Lower leg skin (tissue), 4 donors: ENCODE measurements at places on chromosomes 4 and X.
A peak's percentile ranks its signal among the peaks of the same experiment; 100 is the strongest.

- peak; percentile 74 for DNase-seq
Measured at GRCh38 chr4:152500800-152501434, 35.0 kb downstream of the FBXW7 start.

GRCh38 chrX:68897118-68897945, 68.5 kb downstream of the EFNB1 start:
- DNase-seq: no peak

GRCh38 chrX:47539860-47540259, 21.1 kb upstream of the ARAF start:
- no peak for DNase-seq

DNA sequence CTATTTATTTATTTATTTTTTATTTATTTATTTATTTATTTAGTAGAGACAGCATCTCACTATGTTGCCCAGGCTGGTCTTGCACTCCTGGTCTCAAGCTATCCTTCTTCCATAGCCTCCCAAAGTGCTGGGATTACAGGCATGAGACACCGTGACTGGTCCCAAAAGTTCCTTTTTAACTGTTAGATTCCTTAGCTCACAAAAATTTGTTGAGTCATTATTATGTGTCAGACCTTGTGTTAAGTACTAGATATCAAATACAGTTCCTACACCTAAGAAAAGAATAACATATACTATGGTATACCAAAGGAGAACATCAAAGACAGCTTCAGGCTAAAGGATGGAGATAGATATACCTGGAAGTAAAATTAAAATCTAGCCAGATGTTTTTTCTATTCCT, 11.6 kb downstream of the FGA start:
- no peak for DNase-seq

- no peak for DNase-seq
Measured at GRCh38 chr4:83172371-83172770, 57.8 kb upstream of the PLAC8 start.

GRCh38 chr4:123496421-123496820, 99.8 kb downstream of the SPRY1 start:
- DNase-seq: no peak

- no peak for DNase-seq
Measured at GRCh38 chr4:17347445-17347844, 164.4 kb downstream of the QDPR start.

DNA sequence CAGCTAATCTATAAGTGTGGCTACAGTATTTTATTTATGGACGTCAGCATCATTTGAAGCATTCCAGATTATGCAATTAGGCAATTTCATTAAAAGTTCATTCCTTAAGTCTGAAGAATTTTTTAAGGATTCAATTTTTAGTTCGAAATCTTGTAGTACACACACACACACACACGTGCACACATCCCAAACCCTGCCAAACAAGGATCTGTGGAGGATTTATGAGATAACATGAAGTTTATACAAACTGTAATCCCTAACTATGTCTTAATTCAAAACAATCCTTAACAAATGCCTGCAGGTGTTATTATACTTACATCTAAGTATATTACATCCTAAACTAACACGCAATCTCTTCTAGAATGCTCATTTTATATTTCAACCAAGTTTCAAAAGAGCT, 105.8 kb downstream of the ELOVL6 start:
- no peak for DNase-seq

DNA sequence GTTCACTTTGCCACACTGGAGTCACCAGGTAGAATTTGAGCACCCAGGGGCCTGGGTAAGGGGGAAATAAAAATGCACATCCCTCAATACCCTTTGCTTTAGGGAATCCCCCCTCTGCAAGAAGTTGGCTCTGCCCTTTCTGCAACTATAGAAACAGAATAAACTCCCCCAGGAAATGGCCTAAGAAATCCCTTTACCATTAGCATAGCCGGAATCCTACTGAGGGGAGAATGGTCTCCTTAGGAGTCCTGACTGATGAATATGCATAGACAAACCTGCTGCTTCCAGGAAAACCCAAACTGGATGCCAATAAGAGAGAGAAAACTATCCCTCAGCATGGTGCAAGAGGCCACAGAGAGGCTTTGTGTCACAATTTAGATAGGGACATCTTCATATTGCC, 11.0 kb downstream of the EFHC2 start:
- no peak for DNase-seq

DNA sequence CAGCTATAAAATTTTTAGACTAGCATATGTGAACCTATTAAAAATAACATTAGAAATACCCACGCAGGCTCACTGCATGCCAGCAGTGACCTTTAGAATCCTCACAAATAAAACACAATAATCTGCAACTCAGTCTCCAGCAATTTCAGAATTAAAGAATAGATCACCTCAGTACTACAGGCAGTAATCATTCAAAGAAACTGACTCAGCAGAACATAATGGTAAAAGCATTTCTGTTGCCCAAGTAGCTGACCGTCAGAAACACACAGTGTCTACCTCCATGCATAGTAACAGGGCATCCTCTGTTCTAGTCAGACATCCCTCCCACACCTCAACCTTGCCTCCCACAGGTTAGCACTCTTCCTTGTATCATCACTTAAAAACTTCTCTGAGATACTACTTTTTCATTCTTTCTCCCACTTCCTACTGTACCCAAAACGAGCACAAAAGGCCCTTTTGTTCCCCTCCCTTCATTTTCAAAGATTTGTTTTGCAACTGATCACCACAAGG, 65.7 kb upstream of the BEND2 start:
- DNase-seq: no peak

DNA sequence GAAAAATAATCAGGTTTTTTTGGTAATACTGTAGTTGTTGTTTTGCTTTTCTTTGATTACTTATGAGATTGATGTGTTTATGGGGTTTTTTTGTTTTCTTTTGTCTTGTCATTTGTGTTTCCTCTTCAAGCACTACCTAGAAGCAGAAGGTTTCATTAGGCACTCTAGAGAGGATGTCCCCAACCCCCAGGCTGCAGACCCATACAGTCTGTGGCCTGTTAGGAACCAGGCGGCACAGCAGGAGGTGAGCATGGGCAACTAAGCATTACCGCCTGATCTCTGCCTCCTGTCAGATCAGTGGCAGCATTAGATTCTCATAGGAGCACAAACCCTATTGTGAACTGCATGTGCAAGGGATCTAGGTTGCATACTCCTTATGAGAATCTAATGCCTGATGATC, 22.9 kb upstream of the NOCT start:
- no peak for DNase-seq

- DNase-seq: no peak
Measured at GRCh38 chr4:170008371-170008770, 17.8 kb downstream of the MFAP3L start.

GRCh38 chrX:143615851-143616250, 20.1 kb downstream of the SLITRK4 start:
- DNase-seq: no peak

DNA sequence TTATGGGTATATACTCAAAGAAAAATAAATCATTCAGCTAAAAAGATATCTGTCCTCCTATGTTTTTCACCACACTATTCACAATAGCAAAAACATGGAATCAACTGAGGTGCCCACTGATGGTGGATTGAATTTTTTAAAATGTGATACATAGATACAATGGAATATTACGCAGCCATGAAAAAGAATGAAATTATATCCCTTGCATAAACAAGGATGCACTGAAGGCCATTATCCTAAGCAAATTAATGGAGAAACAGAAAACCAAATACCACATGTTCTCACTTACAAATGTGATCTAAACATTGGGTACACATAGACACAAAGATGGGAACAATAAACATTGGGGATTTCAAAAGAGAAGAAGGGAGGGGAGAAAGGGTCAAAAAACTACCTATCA, 964.2 kb upstream of the IGFBP7 start:
- DNase-seq: no peak

GRCh38 chr4:11133868-11134267, 294.8 kb downstream of the HS3ST1 start:
- DNase-seq: no peak

DNA sequence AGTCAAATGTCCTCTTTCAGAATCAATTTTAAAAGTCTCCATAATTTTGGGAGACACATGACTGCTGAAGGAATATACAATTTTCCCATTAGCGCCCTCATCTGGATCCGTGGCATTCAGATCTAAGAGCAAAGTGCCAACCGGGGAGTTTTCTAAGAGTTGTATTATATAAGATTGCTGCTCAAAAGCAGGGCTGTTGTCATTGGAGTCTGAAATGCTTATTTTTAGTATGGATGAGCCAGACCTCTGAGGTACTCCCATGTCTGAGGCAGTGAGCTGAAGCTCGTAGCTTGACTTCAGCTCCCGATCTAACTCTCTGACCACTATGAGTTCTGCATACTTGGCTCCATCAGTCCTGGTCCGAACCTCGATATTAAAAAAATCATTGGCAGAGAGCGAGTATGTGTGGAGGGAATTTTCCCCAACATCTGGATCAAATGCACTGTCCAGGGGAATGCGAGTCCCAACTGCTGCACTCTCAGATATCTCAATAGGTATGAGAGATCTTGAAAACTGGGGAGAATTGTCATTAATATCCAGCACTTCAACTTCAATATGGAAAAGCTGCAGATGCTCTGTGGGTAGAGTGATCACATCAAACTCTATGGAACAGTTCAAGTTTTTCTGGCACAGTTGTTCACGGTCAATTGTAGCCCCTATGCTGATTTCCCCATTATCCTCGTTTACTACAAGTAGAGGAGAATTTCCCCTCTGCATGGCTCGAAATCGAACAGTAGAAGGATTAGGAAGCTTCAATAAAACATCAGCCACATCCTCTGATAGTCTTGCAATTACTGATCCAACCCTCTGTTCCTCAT, 917 bp downstream of the PCDH18 start:
- DNase-seq: no peak

- no peak for DNase-seq
Measured at GRCh38 chrX:149641835-149642234, 10.2 kb upstream of the TMEM185A start.

DNA sequence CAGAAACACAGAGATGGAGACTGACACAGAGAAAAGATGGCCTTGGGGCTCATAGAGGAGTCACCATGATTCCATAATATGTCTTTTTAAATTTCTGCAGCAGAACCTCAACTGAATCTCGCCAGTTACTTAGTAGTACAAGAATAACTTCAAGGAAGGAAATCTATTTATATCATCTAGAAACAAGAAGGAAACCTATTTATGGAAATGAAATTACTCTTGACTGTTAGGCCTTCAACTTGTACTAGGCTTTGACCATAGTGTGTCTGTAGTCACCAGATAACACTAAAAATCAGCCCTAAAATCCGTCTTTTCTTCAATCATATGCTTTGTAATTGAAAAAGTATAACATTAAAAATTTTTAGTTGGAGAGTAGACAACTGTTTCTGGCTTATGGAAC, 740.4 kb downstream of the TRIML1 start:
- DNase-seq: no peak

GRCh38 chr4:169922632-169923276, 103.4 kb downstream of the MFAP3L start:
- no peak for DNase-seq

DNA sequence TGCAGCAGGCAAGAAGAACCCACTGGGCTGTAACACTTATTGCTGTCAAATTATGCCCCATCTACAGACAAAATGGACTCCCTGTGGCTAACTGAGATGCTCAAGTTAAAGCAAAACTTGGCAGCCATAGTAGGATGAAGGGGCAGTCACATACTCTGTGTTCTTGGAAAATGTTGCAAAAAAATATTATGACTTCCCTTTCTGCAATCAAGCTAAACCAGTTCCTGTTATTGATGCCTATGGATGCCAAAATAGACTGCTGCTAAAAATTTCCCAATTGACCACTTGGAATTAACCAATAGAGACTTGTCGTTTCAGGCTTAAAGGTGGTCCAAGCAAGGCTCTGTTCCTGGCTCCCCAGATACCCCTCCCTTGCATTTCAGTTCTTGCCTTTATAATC, 49.5 kb downstream of the IQCM start:
- no peak for DNase-seq

DNA sequence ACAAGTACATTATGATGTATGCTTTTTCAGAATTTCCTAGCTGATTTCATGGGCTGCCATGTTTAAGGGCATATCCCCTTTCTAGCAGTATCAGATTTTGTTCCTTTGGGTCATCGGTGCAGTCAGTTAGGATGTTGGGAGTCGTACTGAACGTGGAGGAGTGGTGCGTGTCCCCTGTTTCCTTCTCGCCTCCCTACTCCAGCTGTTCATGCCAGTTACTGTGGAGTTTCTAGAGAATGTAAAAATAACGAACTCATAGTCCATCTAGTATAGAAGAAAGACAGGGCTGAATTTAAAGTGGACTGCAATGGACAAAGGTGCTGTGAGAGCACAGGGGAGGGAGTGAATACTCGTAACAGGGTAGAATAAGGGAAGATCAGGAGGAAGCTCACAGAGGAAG, 111.3 kb downstream of the CEP135 start:
- DNase-seq: no peak

DNA sequence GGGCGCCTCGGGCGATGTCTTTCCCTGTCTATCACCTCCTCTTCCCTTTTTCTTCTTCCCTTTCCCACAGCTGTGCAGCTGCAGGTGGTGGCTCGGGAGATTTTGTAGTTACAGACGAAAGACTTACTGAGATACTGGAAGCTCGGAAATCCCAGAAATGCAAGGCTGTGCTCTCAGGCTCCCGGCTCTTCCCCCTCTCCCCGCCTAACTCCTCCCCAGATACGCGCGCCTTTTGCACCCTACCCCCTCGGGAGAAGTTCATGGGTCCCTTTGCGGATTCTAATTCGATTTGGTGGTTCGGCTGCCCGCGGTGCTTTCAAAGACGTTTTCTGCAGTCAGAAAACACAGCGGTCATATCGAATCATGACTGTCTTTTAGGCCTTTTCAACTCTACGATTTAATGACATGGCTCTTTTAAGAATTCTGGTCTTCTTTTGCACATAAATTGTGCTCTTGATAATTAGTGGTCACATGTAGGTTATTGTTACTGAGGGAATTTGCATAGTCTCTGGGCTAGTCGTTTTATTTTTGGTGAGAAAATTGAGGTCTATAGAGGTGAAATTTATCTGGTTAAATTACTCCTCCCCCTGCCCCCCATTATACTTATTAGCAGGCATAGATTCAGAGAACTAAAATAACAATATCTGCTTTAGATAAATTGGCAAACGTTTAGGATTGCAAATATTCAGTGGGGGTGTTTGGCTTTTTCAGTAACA, 1.6 kb downstream of the SEPTIN11 start:
- no peak for DNase-seq

DNA sequence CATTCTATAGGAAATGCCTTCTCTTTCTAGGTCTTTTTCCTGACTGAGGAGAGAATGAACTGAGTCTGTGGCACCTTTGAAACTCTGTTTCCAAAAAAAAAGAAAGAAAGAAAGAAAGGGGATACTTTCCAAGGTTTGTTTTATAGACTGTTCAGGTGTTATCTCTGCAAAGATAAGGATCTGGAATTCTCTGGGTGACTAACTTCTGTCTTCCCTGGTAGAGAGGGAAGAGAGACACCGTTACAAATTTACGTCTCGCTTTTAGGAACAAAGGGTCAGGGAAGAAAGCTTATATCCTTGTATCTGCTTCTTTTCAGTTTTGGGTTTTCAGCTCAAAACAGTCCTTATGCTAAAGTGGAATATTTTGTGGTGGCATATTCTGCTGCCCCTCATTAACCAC, 314.1 kb downstream of the RAPGEF2 start:
- no peak for DNase-seq

- no peak for DNase-seq
Measured at GRCh38 chr4:132266374-132266773, 882.7 kb upstream of the PCDH10 start.
